ENCODE measurements at places on chromosomes 6 and 20.

GRCh38 chr6:21142741-21143140 lies 450.8 kb upstream of the SOX4 start:
- no peak for DNase-seq

DNA sequence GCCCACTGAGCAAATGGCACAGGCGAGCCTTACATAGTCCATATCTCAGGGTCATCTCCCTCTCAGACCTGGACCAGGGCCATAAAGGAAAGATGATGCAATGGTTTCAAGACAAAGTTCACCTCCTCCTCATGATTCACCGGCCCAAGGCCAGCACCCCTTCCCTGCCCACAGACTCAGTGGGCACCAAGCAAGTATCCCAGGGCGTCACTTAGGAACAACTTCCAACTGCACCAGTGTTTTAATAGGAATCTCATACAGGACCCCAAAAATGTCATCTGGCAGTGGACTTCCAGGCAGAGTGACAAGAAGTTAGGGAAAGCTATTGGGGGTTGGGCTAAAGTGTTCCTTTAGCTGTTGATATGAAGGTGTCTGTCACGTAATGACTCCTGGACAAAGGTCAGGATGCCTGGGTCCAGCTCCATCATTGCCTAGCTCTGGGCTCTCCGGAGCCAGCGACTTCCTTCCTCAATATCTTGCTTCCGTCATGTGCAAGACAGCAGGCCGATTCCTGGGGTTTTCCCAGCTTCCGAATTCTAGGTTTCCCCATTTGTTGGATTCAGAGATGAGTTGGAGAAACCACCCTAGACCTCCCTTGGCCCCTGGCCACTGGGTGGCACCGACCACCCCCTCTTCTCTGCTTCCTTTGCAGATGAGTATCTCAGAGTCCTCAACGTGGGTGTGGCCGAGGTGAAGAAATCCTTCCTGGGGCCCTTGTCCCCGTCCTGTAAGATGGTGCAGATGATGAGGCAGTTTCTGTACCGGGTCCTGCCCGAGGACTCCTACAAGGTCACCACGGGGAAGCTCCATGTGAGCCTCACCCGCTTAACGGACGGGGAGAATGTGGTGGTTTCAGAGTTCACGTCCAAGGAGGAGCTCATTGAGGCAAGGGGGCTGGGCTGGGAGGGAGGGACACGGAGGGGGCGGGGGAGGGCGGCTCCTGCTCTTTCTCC lies 21.1 kb downstream of the PNPLA1 start:
- DNase-seq: no peak

- DNase-seq: no peak
These were observed 114.0 kb downstream of the PDSS2 start for GRCh38 chr6:107345393-107345792.

DNA sequence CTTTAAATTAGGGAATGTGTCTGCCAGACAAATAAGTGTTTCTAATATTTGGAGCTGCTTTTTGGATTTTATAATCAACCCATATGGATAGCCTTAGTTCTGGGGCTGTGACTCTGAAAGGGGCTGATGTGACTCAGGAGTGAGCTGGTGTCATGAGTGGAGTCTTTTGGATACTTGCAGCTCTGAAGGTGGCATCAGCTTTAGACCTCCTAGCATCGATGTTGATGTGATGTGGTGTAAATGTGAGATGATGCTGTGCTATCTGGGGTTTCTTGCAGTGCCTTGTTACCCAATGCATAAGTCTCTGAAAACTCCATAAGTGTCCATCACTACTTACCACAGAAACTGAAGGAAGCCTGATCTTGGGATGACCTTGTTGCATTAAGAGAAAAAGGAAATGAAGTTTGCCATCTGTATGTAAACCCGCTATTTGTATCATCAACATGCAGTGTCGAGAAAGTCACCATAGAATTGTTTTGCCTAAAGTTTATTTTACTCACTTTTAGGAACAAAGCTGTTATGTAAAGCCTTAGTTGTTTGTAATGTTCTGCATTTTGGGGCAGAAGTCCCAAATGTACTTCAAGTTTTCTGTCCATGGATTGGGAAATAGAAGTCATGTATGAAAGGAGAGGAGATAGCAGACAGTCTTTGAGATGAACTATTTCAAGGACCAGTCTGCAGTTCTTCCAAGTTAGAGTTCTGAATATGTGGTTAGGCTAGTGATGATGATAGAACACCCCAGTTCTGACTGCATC lies 8.0 kb downstream of the FOXO3 start:
- DNase-seq: no peak

GRCh38 chr6:12280458-12280857 lies 9.7 kb upstream of the EDN1 start:
- DNase-seq: no peak

All from SK-N-SH (cell line).